Left cardiac atrium (tissue), 4 donors: ENCODE measurements at places on chromosomes 2 and 18. TPM values are rescaled to one million over a fixed set of nuclear protein-coding genes. Genes with fewer than 3 reads are reported as not detected.

GRCh38 chr2:226310146-226310545 is 489.5 kb downstream of the IRS1 start:
- no peak for DNase-seq

DNA sequence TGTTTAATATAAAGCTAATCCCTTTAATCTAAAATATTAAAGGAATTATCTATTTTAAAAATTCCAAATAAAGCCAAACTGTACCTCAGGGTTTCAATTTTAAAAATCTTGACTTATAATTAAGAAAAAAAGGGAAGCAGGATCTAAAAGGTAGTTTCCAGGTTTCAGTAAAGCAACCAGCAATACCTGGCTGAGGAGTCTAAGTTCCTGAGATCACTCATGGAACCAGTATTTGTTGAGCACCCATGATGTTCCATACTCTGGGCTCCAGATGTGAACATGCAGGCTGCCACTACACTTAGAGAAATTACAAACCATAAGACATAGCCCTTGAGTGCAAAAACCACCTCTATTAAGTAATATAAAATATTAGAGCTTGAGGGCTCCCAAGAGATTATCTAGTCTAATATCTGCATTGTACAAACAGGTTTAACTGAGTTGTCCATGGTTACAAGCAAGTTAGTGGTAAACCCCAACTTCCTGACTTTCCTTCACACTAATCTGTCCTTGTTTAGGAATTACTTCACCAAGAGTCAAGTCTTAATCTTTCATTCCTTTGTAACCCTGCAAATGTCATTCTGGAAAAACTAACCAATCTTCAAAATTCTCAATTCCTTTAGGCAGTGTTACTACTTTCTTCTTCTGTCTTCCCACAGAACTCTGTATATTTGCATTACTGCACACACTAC is 49.2 kb downstream of the CLASP1 start:
- DNase-seq: no peak

- no peak for DNase-seq
Observed at GRCh38 chr18:22667616-22668422, 250.1 kb upstream of the CTAGE1 start.

GALR1 gene
- 0.06 TPM for total RNA-seq

- DNase-seq: no peak
Observed at GRCh38 chr2:206324869-206325268, 50.4 kb downstream of the ZDBF2 start.

GRCh38 chr2:105725388-105725787 is 19.3 kb upstream of the NCK2 start:
- DNase-seq: no peak

- no peak for DNase-seq
Observed at GRCh38 chr2:37466533-37467222, 122.2 kb downstream of the QPCT start.

DNA sequence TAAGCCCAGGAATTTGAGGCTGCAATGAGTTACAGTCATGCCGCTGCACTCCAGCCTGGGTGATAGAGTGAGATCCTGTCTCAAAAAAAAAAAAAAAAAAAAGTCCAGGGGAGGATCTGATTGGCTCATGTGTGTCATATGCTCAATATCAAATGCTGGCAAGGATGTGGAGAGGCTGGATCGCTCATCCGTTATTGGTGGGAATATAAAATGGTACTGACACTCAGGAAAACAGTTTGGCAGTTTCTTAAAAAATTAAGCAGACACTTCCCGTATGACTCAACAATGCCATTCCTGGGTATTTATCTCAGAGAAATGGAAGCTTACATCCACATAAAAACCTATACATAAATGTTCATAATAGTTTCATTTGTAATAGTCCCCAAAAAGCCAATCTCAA is 68.9 kb downstream of the MEX3C start:
- no peak for DNase-seq

LIPG gene
- total RNA-seq: 0.09 TPM

DNA sequence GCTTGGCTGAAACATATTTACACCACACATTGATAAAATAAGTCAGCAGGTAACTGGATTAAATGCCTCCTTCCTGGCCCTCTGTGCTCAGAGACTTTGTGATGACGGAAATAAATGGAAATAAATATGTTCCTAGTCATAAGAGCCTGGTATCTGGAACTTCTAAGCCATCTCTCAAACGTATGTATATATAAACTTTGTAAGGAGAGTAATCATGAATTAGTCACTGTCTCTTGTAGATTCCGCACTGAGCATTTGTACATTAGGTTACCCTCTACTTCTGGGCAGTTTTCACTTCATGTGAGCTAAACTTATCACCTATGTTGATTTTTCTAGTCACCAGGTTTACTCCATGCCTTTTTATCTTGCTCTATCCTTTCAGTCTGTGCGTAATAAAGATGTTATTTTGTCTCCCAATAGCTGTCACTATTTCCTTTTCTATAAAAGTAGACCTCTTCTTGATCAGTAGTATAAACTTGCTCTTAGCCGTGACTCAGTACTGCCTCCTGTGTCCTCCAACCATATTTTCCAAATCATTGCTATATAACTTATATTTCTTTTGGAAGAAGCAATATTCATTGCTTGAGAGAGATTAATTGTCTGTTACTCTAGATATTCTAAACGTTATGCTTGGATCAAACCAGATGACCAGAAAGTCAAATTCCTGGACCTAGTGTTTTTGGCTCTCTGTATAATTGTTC is 53.2 kb downstream of the FEZ2 start:
- DNase-seq: no peak

GRCh38 chr2:236489895-236490404 is 79.7 kb upstream of the ACKR3 start:
- DNase-seq: no peak

FAM228A gene
- 1.2 TPM for total RNA-seq
